ENCODE measurements at places on chromosomes 11 and 22.

DNA sequence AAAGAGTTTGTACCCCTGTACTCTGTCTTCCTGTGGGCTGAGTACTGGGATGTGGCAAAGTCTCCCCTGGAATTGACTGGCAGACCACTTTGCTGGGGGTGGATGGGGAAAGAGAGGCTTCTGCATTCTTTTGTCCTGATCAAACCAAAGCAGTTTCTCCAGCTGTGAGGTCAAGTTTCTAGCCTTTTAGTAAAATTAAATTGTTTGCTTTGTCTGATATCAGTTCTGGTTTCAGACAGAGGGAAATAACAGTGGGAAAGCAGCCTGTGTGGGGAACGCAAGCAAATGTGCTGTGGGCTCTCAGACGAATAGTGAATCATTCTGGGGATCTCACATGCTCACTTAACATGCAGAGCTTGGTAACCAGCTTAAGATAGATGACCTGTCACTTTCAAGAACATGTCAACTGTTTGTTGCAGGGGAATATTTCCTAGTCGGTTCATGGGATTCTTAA lies 151.6 kb downstream of the FAT3 start:
- DNase-seq = no peak

- DNase-seq = no peak
These were observed 71.0 kb downstream of the PTPRJ start for GRCh38 chr11:48051217-48051830.

- DNase-seq = no peak
These were observed 257.5 kb downstream of the TMEM135 start for GRCh38 chr11:87295237-87295636.

DNA sequence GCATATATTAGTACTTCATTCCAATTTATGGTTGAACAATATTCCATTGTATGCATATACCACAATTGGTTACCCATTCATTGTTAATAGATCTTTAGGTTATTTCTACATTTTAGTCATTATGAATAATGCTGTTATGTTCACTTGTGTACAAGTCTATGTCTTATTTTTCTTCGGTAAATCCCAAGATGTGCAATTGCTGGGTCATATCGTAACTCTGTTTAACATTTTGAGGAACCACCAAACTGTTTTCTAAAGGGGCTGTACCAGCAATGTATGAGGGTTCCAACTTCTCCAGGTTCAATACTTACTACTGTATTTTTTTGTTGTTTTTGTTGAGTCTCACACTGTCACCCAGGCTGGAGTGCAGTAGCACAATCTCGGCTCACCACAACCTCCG lies 33.1 kb downstream of the NUP98 start:
- DNase-seq = no peak

- DNase-seq = no peak
These were observed 21.2 kb downstream of the SUN2 start for GRCh38 chr22:38734421-38735100.

DNA sequence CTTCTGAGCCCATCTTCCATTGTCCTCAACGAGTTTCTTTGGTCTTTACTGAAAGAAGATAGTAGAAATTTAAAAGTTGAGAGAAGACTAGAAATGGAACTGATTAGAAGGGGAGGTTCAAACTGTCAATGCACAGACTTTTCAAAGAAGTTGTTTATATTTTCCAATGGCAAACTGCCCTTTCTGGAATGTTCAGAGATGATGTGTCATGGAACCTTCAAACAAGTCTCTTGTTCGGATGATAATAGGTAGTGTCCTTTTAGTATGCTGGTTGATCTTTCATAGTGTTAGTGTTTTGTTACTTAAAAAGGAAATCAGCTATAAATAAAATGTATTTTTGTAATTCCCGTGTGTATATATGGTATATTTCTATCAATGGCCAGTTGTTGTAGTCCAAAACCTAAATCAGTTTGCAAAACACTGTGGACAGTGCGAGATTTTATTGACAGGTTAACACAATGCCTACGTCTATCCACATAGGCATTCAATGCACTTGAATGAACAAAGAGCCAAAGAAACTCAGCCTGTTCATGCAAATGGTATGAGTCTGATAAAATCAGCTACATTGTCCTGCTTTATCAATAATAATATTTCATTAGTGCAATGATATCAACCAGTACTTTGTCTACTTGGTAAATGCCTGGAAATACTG lies 30.9 kb downstream of the C11orf91 start:
- no peak for DNase-seq

DNA sequence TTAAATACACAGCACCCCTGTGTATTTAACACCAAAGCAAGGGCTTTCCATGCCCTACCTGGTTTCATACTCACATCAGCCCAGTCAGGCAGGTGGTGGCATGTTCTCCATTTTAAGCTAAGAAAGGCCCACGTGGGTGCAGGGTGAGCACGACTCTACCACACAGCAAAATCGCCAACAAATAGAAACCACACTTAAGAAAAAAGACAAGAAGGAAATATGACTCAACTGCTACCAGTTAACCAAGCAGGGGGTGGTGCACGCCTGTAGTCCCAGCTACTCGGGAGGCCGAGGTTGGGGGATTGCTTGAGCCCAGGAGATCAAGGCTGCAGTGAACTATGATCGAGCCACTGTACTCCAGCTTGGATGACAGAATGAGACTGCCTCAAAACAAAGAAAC lies 35.2 kb upstream of the TFIP11 start:
- DNase-seq = no peak

DNA sequence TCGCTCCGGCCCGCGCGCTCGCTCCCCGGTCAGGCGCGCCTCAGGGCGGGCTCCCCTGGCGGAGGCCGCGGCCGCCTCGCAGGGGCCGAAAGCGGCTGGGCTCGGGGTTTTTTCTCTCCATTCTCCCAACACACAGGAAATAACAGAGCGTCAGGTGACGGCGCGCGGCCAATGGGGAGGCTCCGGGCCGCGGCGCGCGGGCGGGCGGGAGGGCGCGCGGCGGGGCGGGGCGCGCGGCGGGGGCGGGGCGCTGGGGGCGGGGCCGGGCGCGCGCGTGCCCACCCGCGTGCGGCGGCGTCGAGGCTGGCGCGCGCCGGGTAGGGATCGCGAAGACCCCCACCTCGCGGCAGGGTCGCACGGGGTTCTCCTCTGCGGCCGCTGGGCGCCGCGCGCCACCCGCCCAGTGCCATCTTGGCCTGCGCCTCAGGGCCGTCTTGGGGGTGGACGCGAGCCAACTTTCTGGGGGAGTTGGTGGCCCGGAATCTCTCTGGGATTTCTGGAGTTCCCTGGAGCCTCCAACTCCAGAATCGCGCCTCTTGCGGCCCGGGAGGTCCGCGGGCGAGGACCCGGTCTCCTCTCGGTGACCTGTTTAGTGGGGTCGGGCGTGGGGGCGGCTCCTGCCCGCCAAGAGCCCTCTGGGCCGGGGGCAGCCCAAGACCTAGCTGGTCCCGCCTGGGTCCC lies at the start of gene TCF20:
Gene TCF20, minus strand, starts transcription at position 144 of the 681 bp plus-strand sequence. CDS start 55,348 bp downstream, outside the sequence.
- DNase-seq = peak; percentile 42

DNA sequence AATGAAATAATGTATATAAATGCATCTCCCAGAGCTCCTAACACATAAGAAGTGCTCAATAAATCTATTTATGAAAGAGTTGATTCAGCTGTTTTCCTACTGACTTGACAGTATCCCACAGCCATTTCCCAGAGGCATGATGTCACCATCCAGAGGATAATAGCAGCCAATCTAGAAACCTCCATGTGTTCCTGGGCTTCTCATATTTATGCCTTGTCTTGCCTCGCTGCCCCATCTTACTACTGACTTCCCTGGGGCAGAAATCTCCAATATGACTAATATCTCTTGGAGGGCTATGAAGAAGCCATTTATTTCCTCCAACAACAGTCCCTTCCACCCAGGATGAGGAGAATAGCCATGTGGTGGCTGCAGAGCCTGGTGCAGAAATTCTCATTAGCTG lies 115.4 kb upstream of the NAV2 start:
- DNase-seq = no peak

DNA sequence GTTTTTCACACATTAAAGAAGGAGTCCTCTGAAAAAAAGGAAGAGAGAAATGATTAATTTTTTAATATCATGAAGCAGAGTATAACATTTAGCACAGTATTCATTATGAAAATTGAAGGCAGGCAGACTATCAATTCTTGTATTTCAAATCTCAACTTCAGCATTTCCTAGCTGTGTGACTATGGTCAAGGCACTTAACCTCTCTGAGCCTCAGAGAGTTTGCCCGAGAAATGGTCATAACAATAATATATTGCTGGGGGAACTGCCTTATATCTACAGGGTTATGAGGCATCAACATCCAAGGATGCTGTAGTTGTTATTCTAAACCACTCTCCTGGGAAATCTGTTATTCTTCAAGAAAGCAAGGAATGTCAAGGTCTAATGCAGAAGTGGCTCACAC lies 1.1 kb downstream of the MS4A18 start:
- no peak for DNase-seq

GRCh38 chr11:79113054-79113690 lies 327.7 kb downstream of the TENM4 start:
- DNase-seq = no peak

GRCh38 chr11:27201454-27202302 lies 161.1 kb downstream of the BBOX1 start:
- DNase-seq = peak; percentile 84

GRCh38 chr22:24803064-24803542 lies 2.9 kb upstream of the SGSM1 start:
- no peak for DNase-seq

GRCh38 chr11:83031127-83031526 lies 40.6 kb downstream of the RAB30 start:
- no peak for DNase-seq

- no peak for DNase-seq
These were observed 64.8 kb downstream of the RAB30 start for GRCh38 chr11:83006877-83007330.

DNA sequence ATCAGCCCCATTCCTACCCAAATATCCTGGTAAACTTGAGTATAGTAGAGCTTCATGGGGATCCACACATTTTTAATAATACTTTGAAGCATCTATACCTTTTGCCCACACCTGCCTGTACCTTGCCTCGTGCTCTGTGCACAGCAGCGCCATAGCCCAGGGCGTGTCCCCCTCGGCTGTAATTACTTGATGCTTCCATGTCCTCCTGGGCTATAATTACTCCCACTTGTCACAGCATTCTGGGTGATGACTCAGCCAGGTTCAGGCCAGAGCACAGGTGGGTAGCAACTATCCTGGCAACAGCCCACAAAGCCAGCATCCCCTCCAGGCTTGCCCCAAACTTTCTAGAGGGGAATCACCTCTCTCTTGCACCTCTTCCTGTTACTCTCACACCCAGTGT lies 23.7 kb upstream of the SLC36A4 start:
- DNase-seq = no peak

- no peak for DNase-seq
These were observed 24.4 kb upstream of the PSMA1 start for GRCh38 chr11:14544611-14545010.

GRCh38 chr22:39651053-39651996 lies 80.8 kb downstream of the CACNA1I start:
- no peak for DNase-seq

- no peak for DNase-seq
These were observed 3.8 kb upstream of the PIK3IP1 start for GRCh38 chr22:31295831-31296657.

DNA sequence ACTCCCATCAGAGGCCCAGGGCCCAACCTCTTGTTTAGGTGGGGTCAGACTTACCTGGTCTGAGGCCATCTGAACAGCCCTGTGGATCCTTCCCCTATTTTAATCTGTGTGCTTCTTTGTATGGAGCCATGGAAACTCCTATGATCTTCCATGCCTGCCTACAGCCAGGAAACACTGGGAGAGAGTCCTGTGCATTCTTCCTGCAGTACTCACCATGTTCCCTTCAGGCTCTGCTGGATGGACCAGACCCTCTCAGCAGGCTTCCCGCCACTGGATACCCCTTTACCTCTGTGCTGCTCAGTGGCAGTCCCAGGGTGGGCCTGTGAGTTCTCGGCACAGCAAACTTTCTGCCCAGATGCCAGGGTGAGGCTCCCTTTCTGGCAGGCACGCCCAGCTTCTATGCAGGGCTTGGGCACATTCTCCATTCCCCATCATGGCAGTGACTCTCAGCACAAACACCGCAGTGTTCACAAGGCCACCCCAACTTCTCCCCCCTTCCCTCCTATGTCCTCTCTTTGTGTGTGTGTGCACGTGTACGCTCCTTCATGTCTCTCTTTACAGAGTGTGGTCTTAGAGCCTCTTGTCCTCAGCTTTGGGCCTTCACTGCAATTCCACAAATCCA lies 34.8 kb downstream of the NEU3 start:
- no peak for DNase-seq

GRCh38 chr11:85953491-85954143 lies 98.4 kb downstream of the CCDC83 start:
- no peak for DNase-seq

- DNase-seq = peak; percentile 76
These were observed 111.4 kb downstream of the SPON1 start for GRCh38 chr11:14073849-14074476.

DNA sequence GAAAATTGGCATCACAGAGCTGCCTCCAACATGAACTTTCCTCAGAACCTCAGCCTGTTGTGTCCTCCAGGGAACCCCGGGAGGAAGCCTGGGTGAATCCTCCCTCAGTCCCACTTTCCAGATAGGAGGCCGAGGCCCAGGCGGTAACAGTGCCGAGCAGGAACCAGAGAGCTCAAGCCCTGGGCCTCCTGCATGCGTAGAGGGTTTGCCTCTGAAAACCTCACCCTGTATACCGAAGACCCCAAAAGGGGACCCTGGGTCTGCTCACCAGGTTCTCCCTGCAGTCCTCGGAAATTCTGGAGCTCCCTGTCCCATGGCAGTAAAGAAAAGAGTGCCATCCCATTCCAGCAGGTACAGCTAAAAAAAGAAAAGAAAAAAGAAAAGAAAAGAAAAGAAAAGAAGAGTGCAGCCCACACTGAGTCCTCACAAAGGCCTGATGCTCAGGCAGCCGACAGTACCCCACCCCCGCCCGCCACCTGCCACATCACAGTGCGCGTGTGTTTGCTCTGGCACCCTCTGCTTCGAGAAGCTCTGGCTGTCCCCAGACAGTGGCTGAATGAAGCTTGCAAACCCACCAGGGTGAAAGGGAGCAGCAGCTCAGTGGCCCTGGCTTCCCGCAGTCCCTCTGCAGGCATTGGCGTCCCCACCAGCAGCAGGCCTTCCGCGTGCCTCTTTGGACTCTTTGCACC lies 28.4 kb upstream of the FADD start:
- no peak for DNase-seq

- DNase-seq = no peak
These were observed 40.0 kb downstream of the SCUBE1 start for GRCh38 chr22:43303166-43303565.

- no peak for DNase-seq
These were observed 157.1 kb downstream of the FBXO7 start for GRCh38 chr22:32631507-32632255.

DNA sequence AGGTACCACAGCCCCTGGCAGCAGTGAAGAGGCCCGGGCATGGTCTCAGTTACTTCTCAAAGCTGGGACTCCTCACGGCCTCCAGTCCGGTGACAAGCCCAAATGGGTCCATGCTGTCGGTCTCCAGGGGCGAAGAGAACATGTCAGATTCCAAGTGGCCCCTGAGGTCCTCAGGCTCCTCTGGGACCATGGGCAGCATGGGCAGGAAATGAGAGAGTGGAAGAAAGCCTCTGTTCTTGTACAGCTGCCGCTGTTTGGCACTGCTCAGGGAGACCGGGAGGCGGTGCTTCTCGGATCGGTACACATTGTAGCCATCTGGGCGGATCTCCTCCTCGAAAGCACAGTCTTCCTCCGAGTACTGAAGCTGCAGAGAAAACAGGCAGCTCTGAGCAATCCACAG lies 4.6 kb downstream of the FGF19 start:
- no peak for DNase-seq

Measured in fibroblast of skin of left biceps (primary cell).